Neuronal stem cell (in vitro differentiated cells): ENCODE measurements at places on chromosomes 3 and 15.

DNA sequence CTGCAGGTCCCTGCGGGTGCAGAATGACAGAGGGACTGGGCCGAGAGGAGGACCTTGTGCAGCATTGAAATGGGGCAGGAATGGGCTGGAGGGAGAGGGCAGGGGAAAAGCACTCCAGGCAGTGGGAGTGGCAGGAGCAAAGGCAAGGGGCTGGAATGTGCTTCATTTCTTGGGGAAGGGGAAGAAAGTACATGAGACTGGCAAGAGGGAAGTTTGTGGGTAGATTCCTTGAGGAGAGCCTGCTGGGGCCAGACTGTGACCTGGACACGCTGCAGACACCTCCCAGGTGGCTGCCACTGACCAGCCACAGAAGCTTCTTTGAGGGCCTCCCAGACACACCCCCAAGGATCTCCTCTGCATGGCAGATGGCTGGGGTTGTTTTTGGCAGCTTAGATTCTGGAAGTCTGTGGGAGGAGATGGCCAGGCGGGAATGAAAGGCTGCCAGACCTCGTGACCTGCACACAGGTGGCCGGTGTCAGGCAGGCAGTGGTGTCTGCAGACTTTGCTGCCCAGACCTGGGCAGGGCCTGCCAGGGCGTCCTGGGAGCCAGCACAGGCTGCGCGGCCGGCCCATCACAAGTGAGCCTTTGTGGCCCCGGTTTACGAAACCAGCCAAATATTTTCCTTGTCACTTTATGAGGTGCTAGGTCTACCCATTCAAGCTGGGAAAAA, 53.1 kb downstream of the SPSB4 start:
- no peak for DNase-seq

DNA sequence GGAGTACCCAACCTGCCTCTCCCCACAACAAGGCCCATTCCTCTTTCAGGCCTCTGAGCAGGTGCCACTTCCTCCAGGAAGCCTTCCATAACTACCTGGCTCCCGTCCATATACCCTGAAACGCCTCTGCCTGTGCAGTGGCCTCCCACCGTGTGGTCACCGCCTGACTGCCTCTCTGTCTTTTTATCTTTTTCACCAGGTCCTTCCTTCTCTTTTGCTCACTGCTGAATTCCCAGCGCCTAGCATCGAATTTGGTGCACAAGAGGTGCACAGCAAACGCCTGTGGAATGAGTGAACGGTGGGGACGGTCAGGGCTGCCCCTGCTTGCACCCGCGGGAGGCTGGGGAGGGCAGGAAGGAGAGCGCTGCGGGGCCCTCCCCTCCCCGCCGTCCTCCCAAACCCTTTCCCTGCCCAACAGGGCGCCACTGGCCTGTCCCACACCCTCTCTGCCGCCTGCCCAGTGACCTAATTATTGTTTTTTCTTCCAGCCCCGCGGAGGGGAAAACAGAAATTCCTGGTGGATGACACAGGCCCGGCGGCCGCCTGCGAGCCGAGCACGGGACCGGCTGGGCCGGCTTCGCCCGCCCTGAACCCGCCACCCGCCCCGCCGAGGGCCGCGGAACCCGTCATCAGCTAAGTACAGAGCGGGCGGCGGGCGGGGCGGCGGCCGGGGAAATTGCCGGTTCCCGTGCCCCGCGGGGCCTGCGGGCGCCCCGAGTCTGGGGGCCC, 140.1 kb downstream of the SMAD6 start:
- peak; percentile 46 for DNase-seq

DNA sequence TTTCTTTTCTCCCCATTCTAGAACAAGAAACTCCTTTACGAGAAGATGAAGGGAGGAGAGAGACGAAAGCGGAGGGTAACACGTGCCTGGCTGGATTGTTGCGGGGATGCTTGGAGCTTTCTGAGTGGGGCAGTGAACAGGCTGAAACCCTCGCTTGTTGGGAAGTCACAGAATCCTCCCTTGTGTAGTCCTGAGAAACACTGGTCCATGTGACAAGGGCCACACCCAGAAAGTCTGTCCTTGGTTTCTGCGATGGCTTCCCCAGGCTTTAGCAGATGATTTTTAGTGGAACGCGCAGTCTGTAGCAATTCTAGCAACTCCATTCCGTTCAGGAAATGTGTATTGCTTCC, 26.1 kb upstream of the GREM1 start:
- DNase-seq: no peak

DNA sequence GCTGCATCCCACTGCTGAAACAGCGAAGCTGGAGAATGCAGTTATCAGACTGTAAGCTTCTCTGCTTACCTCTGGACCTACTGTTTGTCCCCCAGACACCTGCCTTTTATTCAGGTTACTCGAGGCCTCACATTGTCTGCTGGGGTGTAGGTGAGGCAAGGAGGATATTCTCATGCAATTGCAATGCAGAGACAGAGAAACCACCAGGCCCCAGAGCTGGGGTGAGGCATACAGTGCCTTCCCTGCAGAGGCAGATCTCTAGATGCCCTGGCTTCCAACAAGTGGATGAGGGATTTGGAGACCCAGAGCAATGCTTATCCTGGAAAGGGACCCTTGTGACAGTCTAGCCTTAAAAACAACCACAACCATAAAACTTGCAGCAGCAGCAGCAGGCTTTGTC, 263.4 kb upstream of the ST8SIA2 start:
- no peak for DNase-seq

GRCh38 chr15:40344631-40345120, 3.9 kb upstream of the CCDC9B start:
- DNase-seq: no peak

DNA sequence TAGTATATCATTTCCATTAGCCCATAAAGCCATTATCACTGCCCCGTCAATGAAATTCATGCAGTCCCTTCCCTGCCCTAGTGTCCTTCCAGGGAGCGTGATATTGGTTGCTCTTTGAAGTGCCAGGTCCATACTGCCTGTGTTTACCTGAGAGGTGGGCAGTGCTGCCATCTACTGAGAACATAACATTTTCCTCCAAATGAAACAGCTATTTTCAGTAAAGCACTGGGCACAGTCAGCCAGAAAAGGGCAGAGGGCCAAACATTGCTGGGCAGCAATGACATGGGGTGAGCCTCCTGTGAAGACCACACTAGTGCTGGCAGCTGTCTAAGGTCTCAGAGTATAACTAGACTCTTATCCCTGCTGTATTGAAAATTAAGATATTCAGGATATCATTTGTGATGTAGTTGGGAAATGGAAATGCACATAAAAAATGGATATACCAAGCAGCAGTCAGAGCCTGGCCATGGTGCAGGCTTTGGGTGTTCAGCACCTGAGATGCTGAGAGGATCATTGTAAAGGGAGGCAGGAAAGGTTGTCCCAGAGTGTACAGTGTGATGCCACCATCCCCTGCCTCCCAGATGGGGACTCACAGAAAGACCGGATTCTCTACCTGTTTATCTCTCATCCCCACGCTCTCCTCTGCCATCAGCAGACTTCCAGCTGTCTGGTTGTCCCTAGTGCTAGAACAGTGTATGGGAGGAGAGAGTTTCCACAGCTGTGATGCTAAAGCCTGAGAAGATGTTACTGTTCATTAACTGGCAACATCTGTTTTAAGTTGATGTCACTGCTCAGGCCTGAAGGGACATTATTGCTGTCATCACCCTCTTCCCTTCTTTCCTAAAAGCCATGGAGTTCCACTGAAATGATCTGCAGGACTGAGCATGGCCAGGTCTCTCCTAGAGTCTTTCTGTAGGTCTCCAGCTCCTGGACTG, 108.8 kb downstream of the ARNT2 start:
- no peak for DNase-seq

DNA sequence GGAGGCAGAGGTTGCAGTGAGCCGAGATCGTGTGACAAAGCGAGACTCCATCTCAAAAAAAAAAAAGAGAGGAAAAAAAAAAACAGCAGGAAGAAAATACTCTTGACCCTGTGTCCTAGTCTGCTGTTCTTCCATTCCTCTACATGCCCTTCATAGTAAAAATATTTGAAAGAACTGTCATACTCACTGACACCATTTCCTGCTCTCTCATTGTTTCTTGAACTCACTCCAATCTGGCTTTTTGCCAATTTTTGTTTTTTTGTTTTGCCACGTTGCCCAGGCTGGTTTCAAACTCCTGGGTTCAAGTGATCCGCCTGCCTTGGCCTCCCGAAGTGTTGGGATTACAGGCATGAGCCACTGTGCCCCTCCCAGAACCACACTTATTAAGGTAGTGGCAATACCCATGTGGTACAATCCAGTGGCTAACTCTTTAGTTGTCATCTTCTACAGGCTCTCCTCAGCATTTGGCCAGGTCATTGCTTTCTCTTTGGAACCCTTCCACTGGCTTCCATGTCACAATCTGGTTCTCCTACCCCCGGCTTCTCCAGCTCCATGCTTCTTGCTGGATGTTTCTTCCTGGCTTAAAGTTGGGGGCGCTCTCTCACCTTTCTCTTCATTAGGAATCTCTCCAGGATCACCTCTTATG, 238.2 kb upstream of the C2CD4B start:
- no peak for DNase-seq

GRCh38 chr15:50231761-50232160, 33.8 kb downstream of the HDC start:
- DNase-seq: no peak

- no peak for DNase-seq
These were observed 226.2 kb downstream of the PDCD6IP start for GRCh38 chr3:34024447-34025240.

- DNase-seq: no peak
These were observed 790 bp downstream of the LAMP3 start for GRCh38 chr3:183161552-183162336.

DNA sequence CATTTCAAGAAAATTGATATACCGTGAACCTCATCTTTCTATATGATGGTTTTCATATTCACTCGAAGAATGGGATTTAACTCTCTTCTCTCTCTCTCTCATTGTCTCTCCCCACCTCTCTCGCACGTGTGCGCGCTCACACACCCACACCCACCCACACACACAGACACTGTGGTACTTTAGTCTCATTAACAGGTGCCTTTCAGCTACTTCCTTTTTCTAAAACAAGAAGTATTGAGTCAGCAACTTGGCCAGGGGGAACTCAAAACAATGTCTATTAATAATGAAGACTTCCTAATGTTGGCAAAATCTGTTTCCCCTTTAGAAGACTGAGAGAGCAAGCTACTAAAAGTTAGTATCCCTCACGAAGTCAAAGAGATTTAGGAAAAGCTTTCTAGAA, 150.7 kb downstream of the TMCO5A start:
- DNase-seq: no peak

DNA sequence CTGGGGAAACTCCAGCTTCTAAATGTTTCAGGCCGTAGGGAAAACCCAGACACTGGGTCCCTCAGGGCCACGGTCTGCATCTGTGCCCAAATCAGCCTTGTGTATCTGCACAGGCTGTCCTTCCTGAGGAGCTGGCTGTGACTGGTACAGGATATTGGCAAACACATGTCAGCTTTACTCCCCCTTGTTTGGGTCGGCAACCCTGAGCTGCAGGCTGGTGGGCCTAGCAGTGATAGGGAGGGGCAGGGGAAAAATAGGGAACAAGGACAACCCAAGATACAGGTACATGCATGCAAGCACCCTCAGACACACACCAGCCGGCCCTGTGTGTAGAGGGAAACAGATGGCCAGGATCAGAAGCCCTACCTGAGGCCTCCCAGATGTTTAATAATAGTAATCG, 28.7 kb upstream of the HCN4 start:
- DNase-seq: no peak

- peak; percentile 35 for DNase-seq
These were observed 750 bp downstream of the SLC33A1 start for GRCh38 chr3:155853214-155854140.

GRCh38 chr3:188581365-188581764, 427.4 kb downstream of the LPP start:
- DNase-seq: no peak

DNA sequence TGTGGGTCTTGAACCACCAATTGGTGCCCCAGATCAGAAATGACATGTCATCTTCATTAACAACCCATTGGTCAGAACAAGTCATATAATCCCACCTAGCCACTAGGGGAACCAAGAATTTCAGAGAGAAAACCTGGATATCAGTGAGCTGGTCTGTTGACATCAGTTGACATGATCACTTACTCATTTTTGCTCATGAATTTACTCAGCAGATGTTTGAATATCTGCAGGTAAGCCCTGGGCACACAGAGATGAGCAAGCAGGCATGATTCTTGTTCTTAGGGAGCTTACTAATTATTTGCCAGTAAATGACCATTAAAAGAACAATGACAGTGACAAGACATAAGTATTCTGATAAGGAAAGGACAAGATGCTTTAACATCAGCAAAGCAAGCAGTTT, 64.3 kb upstream of the PLCL2 start:
- DNase-seq: no peak

- peak; percentile 11 for DNase-seq
These were observed 559 bp downstream of the SENP5 start for GRCh38 chr3:196868297-196868661.

GRCh38 chr3:114110439-114110838, 53.9 kb downstream of the QTRT2 start:
- DNase-seq: no peak

GRCh38 chr3:46065294-46065705, 38.0 kb upstream of the XCR1 start:
- DNase-seq: no peak

DNA sequence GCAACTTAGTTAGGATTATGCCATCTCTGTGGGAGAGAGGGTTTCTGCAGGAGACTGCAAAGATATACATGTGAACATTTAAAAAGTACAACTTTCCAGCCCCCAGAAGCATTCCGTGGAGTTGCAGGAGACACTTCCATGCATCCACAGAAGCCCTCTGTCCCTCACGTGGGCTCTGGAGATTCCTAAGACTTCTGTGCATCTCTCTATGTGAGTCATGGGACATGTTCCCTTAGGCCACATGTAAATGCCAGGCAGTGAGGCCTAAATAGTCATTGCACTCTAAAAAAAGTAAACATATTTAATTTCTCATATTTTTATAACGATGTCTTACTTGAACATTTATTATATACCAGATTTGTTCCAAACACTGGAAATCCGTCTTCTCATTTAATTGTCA, 126.5 kb upstream of the ROPN1 start:
- DNase-seq: no peak

DNA sequence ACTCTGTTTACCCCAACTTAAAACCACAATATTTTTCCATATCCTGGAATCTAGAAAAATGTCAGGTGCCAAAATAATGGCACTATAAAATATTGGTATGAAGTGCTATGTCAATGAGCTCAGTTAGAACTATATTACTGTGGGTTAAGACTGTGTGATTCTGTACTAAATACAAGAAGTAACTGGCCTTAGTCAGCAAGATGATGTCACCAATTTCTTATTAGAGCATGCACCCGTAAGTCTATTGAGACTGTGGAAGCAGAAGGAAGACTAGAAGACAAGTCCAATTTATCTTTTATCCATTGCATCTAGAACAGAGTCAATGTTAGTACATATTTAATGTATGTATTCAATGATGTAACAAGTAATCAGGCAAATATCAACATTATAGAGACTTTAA, 25.0 kb downstream of the LRRC58 start:
- DNase-seq: no peak

GRCh38 chr3:41579861-41580260, 380.6 kb downstream of the CTNNB1 start:
- no peak for DNase-seq
